AG04449 (cell line): ENCODE measurements at places on chromosomes 3 and 15.
A peak's percentile ranks its signal among the peaks of the same experiment; 100 is the strongest.

DNA sequence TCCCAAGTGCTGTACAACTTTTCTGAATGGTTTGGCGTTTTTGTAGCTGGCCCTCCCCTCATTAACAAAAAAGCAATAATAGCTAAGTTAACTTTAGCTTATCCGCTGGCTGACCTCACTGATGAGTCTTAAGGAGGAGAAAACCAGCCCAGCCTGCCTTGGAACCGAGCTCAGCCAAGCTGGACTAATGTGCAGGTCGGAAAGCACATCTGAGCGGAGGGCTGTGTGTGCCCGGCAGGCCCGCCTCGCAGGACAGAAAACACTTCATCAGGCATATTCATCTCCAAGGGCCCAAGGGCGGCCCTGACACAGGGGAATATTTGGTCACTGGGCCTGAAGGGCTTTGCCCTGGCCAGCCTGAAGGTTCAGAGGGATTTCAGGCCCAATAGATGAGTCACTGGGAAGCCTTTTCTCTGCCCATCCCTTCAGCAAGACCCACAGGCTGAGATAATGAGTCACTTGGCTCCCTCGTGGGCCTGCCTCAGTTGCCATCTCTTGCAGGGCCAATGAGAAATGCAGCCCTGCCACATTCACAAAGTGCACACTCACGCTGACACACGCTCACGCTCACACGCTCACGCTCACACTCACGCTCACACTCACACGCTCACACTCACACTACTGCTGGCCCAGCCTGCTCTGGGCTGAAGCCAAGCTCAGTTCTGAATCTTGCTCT is 75.1 kb downstream of the SLC12A8 start:
- no peak for DNase-seq

DNA sequence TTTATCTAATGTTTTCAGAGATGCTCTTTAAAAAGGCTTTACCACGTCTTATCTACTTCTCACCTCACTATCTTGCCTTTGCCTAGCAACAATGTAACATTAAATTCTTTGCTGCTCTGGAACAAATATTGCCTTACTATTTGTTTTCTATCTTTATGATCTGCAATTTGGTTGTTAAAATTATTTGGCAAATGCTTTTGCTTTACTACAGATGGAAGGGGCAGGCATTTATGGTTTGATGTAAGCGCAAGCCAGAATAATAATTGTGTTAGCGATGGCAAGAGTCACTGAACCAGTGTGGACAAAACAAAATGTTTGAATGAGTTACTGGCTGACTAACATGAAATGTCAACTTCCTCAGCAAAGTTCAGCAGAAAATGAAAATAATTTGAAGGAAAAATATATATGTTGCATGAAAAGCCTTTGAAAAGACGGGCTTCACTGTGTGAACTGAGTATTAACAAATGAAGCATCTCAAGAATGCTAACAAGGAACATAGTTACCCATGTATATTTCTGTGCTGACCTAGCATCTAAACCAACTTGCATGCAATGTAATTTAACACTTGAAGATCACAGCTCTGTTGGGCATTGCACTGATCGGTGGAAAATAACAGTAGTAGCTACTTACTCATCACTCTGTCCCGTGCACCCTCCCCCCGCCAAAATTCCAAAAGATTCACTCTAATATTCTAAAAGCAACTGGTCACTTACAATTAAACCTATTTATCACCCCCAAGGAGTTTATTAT is 454.0 kb upstream of the ARHGEF26 start:
- peak; percentile 9 for DNase-seq

DNA sequence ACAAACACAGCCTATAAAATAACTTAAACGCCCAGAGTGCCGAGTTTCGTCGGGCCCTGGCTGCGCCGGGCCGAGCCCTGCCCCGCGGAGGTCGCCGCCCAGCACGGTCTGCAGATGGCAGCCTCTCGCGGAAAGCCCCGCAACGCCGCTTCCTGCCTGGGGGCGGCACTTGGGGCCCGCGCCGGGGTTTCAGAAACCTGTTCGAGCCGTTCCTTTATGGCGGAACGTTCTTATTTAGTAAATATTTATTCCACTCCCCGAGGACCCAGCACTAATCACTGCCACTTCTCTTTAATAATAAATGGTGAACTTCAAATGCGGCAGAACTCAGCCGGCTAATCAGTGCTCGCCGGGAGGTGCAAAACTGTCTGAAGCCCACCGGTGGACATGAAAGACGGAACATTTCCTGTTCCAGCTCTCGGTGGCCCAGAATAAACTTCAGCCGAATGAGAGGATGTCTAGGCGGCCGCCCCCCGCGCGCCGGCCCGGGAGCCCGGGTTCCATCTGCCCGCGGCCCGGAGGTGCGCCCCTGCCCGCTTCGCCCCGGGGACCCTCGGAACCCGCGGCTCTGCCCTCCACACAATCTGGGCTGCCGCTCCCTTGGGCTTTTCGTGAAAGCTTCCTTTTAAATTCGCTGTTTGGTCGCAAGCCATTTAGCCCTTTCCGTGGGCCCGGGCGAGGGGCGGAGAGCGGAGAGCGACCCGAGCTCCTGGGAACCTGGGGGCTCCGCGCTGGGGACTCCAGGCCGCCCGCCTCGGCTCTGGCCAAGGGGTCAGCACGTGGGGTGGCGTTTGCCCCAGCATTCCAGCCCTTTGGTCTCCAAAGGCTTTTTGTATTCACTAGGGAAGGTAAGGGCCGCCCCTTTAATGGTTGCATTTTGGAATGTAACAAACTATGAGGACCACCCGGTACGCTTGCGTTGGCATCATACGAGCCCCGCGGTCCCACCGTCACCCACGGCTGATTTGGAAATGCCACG is 110.8 kb upstream of the ATP11B start:
- DNase-seq: no peak

DNA sequence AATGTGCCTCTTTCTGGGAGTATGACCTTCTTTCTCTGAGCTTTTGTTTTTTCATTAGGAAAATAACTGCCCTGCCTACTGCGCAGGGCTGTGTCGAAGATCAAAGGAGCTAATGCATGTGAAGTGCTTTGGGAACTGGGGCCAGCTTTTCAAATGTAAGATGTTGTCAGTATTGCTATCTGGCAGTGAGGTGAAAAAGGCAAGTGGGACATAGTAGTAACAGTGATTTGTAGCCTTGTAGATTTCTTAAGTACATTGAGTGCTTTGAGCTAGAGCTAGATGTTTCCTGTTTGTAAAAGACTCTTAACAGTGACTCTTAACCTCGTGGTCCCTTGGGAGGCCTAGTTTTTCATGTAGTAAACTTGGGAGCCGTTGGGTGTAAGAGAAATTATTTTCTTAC is 126.5 kb downstream of the ECT2 start:
- DNase-seq: no peak

GRCh38 chr3:115169808-115170207 is 22.7 kb upstream of the ZBTB20 start:
- no peak for DNase-seq

GRCh38 chr3:71035886-71036285 is 547.6 kb downstream of the FOXP1 start:
- DNase-seq: no peak
